Neural progenitor cell (in vitro differentiated cells): ENCODE measurements at places on chromosomes 2 and 18.

DNA sequence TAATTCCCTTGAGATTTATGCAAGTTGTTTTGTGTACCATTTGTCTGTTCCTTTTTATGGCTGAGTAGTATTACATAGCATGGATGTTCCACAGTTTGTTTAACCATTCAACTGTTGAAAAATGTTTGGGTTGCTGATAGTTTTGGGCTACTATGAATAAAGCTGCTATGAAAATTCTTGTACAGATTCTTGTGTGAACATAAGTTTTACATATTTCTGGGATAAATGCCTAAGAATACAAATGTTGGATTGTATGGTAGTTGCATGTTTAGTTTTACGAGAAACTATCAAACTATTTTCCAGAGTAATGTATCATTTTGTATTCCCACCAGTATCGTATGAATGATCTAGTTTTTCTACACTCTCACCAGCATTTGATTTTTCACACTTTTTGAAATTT, 407.3 kb downstream of the PLCL1 start:
- DNase-seq: no peak

DNA sequence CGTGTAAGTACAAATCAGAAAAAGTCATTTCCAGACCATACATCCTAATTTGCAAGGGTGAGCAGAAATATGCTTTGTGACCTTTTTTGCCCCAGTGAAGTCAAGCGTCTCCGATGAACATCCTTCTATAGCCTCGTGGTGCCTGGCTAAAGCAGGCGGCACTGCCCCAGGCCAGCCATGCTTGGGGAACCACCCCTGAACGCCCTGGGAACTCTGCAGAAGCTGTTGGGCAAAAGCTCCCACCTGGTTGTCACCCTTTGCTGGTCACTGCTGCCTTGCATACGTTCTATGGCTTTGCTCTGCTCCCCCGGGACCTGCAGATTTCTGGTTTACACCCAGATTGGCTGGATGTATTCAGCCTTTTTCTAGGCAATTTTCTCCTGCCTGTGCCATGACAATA, 256.4 kb downstream of the SS18 start:
- DNase-seq: no peak

DNA sequence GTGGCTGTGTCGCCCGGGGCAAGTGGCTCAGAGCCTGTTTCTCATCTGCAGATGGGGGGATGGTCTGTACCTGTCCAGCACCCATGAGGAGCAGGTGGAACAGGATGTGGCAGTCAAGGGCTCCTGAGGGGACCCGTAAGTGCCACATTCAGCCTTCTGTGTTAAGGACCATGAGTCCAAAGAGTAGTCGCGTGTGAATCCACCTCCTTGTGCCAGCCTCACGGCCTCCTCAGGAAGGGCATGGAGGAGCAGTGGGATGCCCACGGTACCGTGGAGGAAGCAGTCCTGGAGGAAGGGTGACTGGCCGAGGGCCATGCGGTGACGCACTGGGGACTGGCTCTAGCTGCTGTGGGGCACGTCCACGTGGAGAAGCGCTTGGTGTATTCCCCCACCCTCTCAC, 61.1 kb downstream of the ODC1 start:
- DNase-seq: no peak

GRCh38 chr18:26470011-26470637, 78.2 kb downstream of the KCTD1 start:
- DNase-seq: peak; percentile 21

- DNase-seq: no peak
These were observed 88.7 kb upstream of the CXCR4 start for GRCh38 chr2:136206613-136207012.

GRCh38 chr2:230068016-230068650, 591 bp downstream of the SLC16A14 start:
- peak; percentile 79 for DNase-seq
